ENCODE measurements at places on chromosomes 3 and 15. TPM values are rescaled to one million over a fixed set of nuclear protein-coding genes. Genes with fewer than 3 reads are reported as not detected.

DNA sequence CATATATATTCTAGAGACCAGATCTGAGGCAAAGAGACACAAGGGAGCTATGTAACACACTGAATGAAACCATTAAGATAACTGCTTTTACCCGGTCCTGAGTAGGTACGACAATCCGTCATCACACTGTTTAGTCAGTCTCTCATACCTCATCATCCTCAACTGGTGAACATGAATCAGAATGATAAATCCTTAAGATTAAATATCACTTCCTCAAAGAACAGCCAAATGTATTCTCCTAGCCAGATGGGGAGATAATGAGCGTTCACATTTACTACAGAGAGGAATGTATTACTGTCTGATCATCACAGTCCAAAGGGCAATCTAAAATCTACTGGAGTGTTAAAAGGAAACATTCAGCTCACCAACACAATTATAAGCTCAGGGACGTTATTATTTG, 319.4 kb upstream of the STAC start:
- peak; percentile 88 for DNase-seq

DNA sequence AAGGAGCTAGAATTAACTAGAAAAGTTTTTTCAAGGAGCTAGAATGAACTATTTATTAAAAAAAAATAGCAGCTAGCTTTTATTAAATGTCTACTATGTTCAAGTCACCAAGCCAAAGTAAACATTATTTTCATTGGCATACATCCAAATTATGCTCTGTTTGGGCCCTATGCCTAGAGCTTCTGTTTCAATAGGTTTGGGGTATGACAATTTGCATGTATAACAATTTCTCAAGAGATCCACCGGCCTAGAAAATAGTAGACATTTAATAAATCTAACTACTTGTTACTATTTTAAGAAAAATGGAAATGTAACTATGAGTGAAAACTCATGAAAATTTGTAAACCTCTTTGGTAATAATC, 8.0 kb downstream of the GABRR3 start:
- DNase-seq = no peak

DNA sequence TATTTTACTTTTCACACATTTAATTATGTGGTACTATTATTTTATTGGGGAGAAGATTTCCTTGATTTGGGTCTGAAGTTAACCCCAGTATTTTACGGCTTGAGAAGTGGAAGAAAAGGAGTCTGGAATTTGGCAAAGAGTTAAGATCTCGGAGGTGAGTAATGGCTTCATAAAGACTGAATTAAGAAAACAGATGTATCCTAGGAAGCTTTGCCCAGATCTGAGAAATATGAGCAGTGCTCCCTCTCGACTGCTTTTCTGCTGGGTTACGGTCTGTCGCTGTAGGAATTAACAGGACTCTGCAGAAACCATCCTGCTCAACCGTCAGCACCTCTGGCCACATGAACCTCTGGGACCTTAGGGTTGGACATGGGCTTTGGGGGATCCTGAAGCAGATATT, 163.6 kb upstream of the NDN start:
- no peak for DNase-seq

The TM4SF1 gene
- 408 TPM for total RNA-seq

DNA sequence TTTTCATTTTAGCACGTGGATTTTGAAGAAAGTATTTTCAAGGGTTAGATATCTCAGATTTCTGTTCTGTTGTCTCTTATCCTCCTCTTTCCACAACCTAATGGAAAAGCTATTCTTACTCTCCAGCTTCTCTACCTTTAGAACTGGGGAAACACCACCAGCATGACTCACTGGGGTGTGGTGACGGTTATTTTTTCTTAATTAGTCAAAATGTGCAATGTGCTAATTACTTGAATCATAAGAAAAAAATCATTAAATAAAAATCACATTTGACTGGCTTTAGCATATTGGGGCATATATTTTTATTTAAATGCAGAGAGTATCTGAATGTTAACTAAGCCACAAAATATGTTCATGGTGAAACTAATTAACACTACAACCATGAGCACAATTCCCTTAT, 570.7 kb upstream of the AGTR1 start:
- DNase-seq = no peak

- DNase-seq = no peak
Observed at GRCh38 chr3:31252216-31253185, 280.2 kb upstream of the STT3B start.

- no peak for DNase-seq
Observed at GRCh38 chr15:48391950-48392349, 60.7 kb downstream of the DUT start.

GRCh38 chr3:23711916-23712494, 93.8 kb upstream of the UBE2E1 start:
- no peak for DNase-seq

- peak; percentile 54 for DNase-seq
Observed at GRCh38 chr3:152399374-152399773, 130.6 kb downstream of the MBNL1 start.

DNA sequence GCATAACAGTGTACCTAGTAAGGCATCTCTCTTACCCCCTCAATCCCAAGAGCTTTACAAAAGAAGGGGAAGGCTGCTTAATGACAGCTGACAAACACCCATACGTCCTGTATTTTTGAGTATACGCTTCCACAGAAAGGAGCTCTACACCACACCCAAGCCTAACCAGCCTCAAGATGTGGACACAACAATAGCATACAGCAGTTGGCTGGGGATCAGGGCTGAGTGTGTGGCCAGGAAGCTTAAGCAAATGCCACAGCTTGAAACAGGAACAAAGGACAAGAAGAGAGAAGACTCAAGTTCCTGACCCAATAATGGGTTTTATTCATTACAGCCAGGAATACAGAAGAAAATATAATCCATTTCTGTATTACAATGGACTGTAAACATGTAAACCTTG, 6.9 kb downstream of the HEXA start:
- DNase-seq = no peak

DNA sequence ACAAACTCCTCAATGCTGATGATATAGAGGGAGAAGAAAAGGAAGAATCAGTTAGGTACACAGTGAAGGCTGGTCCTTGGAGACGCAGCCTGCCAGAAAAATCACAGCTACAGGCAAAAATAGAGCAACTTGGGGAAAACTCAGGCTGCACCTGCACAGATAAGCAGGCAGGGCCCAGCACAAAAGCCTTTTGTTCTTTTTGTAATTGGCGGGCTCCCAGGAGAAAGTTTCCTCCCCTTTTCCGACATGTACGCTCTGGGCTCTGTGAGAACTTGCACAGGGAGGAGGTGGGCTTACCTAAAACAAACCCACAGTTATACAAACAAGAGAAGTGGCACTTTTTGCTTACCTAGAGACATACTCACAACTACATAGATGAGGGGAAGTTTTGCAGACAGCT, 813.4 kb upstream of the EPHA6 start:
- no peak for DNase-seq

The CCRL2 gene
- total RNA-seq = 6.0 TPM

- DNase-seq = no peak
Observed at GRCh38 chr15:50876260-50876988, 32.1 kb upstream of the AP4E1 start.

The CACNA2D2 gene
- 0.44 TPM for total RNA-seq

The OIP5 gene
- 26.6 TPM for total RNA-seq

The UMPS gene
- 63.5 TPM for total RNA-seq

DNA sequence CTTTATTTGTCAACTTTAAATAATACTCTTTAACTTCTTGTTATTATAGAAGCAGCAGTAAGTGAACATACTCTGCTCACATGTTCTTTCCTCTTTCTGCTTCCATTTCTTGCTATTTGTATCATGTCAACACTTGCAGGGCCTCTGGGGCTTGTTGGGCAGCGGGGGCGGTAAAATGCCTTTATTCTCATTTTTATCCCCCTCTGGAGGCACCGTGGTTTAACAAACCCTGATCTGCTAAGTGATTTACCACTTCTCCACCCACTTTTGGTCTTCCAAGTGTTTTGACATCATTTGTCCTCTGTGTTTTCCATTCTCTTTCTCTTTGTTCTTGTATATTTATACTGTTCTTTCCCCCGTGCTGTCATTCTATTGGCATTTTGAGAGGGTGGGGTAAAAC, 33.9 kb downstream of the SCN10A start:
- DNase-seq = peak; percentile 17

DNA sequence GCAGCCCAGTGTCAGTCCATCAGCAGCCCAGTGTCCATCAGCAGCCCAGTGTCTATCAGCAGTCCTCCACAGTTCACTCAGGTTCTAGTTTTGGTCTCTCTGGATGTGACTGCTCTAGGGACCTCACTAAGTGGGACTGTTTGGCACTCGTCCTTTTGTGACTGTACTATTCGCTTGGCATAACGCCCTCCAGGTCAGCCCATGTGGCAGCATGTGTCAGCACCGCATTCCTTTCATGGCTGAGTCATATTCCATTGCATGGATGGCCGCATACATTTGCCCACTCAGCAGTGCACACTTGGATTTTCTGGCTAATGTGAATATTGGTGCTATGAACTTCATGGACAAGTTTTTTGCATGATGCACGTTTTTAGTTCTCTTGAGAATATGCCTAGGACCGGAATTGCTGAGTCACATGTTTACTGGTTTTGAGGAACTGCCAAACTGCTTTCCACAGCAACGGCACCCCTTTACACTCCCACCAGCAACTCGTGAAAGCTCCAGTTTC, 16.4 kb downstream of the CHST13 start:
- peak; percentile 91 for DNase-seq

GRCh38 chr3:142940472-142940871, 23.0 kb downstream of the PAQR9 start:
- DNase-seq = no peak

DNA sequence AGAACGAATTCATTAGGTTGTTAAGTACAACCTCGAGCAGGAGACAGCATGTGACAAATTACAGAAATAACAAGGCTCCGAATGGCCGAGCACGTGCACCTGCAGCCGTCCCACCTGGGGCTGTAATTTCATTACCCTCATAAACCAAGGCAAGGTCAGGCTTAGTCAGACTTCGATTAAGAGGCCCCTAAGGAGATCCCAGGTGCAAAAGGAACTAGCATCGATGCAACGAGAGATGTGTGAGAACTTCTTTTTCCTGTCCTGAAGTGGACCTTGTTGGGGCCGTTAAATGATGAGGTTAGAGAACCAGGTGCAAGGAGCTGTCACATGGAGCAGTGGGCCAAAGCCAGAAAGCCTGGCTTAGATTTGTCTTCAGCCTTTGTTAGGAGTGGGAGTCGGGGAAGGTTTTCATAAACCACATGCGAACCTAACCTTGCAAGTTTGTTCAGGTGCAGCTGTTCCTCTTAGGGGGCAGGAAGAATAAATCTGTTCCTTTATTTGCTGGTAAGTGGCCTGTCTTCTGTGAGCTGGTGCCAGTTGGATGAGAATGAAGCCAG, 559.9 kb upstream of the MCTP2 start:
- no peak for DNase-seq

The CCDC66 gene
- total RNA-seq = 17.3 TPM

The TUSC7 gene
- total RNA-seq = not detected

GRCh38 chr3:50582083-50582482, 12.8 kb downstream of the HEMK1 start:
- DNase-seq = no peak

GRCh38 chr3:171427771-171428320, 32.4 kb downstream of the TNIK start:
- no peak for DNase-seq

The CYP8B1 gene
- not detected for total RNA-seq

GRCh38 chr15:91589360-91589759, 264.1 kb upstream of the SLCO3A1 start:
- DNase-seq = peak; percentile 14

GRCh38 chr15:91473894-91474545, 374.0 kb downstream of the SV2B start:
- DNase-seq = no peak

- DNase-seq = peak; percentile 79
Observed at GRCh38 chr15:25850154-25851111, 12.7 kb downstream of the ATP10A start.

DNA sequence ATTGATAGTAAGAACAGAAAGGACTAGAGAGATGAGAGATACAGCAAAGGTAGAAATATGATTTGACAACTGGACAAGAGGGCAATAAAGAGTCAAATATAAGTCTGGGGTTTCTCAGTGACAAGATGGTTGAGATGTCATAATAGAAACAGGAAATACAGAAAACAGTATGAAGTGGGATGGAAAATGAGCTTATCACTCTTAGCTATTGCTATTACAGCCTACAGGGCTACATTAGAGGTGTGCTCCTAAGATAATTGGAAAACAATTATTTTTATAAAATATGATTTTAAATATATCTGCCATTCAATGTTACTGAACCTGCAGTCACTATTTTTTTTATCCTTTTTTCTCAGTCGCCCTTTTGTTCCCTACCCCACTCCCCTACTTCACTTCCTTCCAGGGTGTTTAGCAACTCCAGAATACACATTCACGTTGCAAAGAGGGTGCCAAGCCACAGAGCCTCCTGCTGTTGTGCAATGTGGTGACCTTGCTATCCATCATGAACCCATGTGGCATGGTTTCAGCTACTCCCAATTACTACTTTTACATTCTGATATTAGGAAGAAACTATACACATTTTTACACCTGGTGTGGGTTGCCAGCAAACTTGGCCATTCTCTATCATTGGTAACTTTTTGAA, 6.0 kb downstream of the NRG4 start:
- peak; percentile 10 for DNase-seq

DNA sequence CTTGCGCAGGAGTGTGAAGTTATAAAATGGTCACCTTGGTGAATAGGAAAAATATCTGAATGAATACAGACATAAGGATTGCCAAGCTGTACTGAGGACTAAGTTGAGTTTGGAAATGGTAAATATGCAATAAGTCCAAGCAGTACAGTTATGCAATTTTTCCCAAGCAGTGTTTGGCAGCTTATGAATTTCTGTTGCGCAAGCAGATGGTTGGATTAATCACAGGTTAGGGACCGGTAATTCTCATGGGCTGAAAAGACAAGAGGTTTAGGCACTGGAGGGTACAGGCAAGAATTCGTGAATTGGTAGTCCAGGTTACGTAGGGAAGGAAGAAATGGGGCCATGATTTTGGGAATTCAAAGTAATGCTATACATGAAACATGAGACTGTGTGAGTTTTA, 210.3 kb downstream of the RAP2B start:
- peak; percentile 53 for DNase-seq

DNA sequence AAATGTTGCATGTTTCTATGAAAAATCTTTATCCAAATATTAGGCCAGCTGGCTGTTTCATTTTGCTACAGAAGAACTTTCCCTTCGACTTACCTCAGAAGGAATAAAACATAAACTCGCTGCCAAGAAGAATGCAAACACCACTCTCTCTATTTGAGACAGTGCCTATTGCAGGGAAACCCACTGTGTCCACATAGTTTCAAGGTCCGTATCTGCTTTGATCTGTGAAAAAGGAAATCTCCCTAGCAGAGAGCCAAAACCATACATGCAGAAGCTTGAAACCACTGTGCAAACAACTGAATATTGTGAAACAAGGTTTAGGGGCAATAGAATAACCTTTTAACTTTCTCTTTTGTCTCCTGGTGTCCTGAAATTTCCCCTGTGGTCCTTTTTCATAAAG, 35.0 kb upstream of the CAPN7 start:
- no peak for DNase-seq

DNA sequence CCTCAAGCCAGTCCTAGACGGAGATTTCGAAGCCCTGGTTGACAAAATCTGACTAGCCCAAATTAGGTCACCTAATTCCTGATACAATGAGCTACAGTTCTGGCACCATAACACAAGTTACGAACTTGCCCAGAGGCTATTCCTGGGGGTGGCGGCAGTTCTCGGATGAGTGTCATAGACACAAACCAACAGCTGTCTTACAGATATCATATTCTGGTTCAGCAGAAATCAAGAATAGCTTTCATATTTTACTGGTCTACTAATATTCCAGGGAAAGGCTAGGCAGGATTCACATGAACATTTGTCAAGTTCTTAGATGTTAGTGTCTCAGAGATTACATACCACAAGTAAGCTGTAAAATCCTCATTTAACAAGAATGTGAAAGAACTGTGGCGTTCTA, 8.8 kb downstream of the ANAPC13 start:
- DNase-seq = no peak

Measured in PC-3 (cell line).